ENCODE measurements at places on chromosomes 11 and 22. TPM values are rescaled to one million over a fixed set of nuclear protein-coding genes. Genes with fewer than 3 reads are reported as not detected.

DNA sequence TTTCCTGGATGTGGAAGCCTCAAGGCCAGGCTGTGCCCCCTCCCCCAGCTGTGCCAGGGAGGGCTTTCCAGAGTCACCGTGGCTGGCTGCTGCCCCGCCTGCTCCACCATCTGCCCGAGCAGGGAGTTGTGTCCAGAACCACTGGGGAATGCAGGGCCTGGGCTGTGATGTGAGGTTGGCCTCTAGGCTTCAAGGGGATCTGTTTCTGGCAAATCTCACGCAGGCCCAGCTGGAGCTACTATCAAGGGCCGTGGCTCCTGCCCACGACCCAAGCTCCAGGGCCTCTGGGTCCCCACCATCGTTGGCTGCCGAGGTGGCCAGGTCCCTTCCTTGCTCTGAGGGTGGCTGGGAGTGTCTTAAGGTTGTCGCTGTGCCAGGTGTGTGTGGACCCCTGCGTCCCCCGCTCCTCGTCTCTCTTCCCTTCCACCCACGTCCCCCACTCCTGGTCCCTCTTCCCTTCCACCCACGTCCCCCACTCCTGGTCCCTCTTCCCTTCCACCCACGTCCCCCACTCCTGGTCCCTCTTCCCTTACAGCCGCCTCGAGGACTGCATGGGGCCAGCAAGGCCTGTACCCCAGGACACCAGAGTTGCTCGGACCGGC lies 6.1 kb downstream of the BRSK2 start:
- no peak for DNase-seq

- no peak for DNase-seq
Measured at GRCh38 chr11:86818462-86819192, 18.3 kb downstream of the PRSS23 start.

GRCh38 chr11:134120921-134121526 lies 52.2 kb downstream of the JAM3 start:
- DNase-seq, result no peak

GRCh38 chr11:30868626-30869081 lies 282.5 kb upstream of the MPPED2 start:
- no peak for DNase-seq

GRCh38 chr11:132139181-132139580 lies 768.8 kb downstream of the NTM start:
- no peak for DNase-seq

- no peak for DNase-seq
Measured at GRCh38 chr11:6251120-6251733, 8.4 kb upstream of the CCKBR start.

Gene GRM5
- total RNA-seq, result 0.09 TPM

All from esophagus squamous epithelium (tissue), 5 donors.